ENCODE measurements at places on chromosomes 1 and 21.
A peak's percentile ranks its signal among the peaks of the same experiment; 100 is the strongest.

DNA sequence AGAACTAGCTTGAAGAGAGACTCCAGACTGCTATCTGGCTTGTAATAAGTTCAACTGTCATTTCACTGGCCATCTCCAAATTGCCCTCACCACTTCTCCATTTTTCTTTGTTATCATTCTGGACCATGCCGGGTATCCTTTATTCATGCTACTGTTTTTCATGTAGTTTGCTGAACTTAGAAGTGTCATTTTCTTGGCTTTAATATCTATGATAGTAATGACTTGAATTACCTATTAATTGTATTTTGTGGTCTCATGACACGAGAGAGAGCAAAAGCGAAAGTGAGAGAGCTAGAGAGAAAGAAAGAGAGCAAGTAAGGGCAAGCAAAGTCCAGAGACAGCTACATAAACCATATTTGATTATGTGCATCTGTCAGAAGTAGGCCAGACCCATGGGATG is 184.9 kb upstream of the ATP1B1 start:
- no peak for DNase-seq

- DNase-seq, result peak; percentile 13
Observed at GRCh38 chr1:181327796-181328195, 155.5 kb upstream of the CACNA1E start.

- peak; percentile 61 for DNase-seq
Observed at GRCh38 chr21:45979141-45979631, 2.4 kb upstream of the COL6A1 start.

DNA sequence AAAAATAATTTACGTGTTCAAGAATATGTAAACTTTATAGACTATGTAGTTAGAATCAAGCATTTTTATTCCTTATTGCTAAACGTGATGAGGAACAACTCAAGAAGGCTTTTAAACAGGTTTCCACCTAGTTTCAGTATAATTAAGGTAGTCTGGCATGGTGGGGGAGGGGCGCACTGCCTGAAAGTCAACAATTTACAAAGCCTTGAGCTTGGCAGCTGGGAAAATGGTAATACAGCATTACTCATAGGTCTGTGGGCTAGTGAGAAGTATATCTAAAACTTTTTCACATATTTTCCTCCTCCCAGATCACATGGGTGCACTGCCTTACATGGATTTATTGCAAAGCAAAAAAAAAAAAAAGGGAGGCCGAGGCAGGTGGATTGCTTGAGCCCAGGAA is 75.2 kb downstream of the EVI5 start:
- DNase-seq, result no peak

DNA sequence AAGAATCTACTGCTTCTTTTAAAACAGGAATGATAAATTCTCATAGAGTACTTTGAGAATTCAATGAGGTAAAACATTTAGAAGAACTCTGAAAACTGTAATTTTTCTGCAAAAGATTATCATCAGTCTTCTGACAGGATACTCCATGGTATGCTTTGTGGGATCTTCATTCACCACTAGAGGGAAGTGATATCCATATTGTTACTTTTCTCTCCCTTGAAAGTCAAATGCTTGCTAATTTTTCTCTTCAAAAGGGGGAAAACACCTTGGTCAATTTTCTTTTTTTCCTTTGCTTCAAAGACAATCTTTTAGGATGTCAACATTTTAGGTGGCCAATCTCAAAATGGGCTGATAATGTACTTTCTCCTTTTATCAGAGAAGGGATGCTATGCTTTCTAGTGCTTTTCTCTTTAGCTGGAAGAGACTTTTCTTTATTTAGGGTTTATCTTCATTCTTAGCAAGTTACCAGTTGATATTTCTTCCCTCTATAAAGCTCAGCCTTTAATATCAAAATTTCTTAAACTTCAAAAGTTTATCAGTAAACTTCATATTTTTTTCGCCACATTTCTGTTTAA is 95.5 kb downstream of the NEGR1 start:
- DNase-seq, result no peak

DNA sequence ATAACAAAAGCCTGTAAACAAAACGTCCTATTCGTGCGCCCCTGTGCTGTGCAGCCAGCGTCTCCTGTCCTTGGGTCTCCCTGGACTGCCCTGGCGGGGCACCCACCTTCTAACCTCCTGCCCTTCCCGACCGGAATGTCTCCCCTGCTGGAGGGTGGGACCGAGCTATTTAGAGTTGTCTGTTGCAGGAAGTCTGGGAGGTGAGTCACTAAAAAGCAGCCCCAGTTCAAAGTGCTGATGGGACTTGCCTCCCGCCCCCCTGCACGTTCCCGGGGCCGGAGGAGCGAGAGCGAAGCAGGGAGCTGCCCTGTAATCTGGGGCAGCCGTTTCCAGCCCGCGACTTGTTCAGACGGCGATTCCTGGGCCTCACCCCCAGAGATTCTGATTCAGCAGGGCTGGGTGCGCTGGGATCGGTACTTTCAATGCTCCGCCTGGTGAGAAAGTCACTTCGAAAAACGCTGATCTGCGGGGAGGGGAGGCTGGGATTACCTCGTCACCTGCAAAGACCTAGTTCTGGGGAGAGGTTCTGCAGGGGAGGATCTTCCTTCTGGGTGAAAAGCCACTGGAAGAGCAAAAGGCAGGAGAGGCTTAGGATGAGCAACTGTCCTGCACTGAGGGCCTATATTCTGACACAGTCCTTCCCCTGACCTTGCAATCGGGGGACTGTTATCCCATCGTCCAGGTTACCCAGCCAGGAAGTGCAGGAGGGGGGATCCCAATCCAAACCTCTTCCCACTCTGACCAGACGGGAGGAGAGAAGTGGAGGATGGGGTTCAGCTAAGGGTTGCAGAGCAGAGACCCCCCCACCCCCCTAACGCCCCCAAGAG is 1.2 kb upstream of the DHRS3 start:
- DNase-seq, result peak; percentile 80

- DNase-seq, result no peak
Observed at GRCh38 chr1:32362474-32363313, at the start of the genes FAM229A and TSSK3. Gene FAM229A (minus strand): TSS chr1:32362485. CDS start chr1:32362091, 394 bp downstream. Gene TSSK3 (plus strand): TSS chr1:32362539. CDS start chr1:32362702, 163 bp downstream.

All from stimulated activated CD8-positive, alpha-beta memory T cell treated with anti-CD3 and anti-CD28 coated beads, Interleukin-4, amount 100 ng/mL, for 48 hours (primary cell).